ENCODE measurements at places on chromosomes 4 and X. TPM values are rescaled to one million over a fixed set of nuclear protein-coding genes. Genes with fewer than 3 reads are reported as not detected.

Gene RNF212
- total RNA-seq = 1.9 TPM

Gene PABPC1L2A
- not detected for total RNA-seq

Gene LRRC66
- 0.08 TPM for total RNA-seq

Gene IL2
- not detected for total RNA-seq

Gene RHOXF2
- total RNA-seq = not detected

Gene UTP3
- 12.5 TPM for total RNA-seq

Gene FOXP3
- not detected for total RNA-seq

- no peak for DNase-seq
Measured at GRCh38 chr4:184768296-184768695, 34.4 kb upstream of the CENPU start.

DNA sequence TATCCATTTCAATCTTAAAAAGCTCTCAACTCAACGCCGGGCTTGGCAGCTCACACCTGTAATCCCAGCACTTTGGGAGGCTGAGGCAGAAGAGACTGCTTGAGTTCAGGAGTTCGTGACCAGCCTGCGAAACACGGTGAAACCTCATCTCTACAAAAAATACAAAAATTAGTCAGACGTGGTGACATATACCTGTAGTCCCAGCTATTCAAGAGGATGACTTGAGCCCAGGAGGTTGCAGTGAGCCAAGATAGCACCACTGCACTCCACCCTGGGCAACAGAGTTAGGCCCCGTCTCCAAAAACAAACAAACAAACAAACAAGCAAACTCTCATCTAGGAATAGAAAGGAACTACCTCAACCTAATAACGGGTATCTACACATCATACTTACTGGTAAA, 50.8 kb downstream of the PTPN13 start:
- no peak for DNase-seq

DNA sequence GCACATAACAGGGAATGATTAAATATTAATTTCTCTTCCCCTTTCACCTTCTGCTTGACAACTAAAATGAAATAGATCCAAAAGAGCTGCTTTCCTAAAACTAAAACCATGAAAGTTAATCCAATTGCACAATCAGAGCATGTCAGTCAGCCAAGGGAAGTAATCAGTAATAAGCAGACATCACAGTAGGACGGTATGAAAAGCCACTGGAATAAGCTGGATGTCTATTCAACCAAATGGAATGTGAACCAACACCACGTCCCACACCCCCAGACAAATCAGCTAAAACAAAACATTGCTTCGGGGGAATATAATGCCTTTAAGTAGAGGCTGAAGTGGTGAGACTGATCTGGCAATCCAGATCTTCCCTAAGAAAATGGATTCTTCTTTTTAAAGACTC, 859.4 kb upstream of the FTHL17 start:
- no peak for DNase-seq

GRCh38 chr4:17535906-17536305, 20.9 kb downstream of the CLRN2 start:
- DNase-seq = no peak

DNA sequence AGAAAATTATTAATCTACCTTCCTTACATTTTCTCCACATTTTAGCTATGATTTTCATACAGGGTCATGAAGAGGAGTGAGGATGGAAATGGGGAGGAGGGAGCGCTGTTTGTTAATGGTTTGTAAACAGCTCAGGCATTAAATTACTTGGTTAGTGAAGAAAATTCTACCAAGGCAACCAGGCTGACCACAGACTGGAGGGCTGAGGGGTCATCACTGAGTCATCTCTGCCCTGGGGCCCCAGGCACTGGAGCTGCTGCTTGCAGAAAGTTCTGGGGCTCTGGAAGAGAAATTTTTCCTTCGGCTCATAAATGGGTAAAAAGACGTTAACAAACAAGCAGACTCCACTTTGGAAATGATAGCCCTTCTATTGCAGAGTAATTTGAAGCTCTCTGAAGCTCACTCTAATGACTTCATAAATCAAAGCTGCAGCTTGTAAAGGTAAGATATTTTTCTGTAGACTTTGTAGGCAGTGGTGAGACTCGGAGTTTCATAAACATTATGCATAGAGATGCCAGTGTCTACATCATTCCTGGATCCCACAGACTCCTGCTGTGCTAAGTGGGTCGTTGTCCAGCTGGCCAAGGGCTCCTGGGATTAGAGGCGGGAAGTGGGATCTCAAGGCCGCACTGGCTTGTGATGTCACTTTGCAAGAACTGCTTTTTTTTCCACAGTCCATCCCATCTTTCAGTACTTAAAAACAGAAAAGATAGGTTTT, 159.6 kb downstream of the PTTG2 start:
- DNase-seq = no peak

DNA sequence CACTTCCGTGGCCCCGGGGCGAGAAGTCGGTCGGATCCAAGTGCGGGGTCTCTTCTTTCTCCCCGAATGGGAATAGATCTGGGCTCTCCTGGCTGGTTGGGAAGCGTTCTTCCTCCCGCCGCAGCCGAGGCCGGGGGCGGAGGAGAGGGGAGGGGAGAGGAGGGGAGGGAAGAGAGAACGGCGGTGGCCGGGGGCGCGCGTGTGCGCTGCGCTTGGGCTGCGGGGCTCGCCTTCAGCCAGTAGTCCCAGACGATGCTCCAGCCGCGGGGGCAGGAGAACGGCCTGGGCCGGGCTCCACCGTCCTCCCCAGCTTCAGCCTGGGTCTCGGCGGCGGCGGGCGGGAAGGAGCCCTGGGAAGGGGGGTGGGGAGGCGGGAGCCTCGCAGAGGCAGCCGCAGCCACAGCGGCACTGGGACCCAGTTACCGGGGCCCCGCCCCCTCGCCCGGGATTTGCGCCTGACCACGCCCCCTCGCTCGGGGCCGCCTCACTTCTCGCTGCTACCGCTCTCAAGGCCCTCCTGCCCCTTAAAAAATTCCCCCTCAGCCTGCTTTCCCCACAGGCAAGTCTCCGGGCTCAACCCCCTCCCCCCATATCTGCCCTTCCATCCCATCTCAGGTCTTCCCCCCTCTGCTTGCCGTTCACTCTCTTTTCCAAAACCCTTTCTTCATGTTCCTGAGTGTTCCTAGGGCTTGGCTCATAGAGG, at the start of gene FGD1:
FGD1 (minus strand) TSS at position 421 of the 703 bp plus-strand sequence. CDS start 802 bp downstream, outside the sequence.
- no peak for DNase-seq

DNA sequence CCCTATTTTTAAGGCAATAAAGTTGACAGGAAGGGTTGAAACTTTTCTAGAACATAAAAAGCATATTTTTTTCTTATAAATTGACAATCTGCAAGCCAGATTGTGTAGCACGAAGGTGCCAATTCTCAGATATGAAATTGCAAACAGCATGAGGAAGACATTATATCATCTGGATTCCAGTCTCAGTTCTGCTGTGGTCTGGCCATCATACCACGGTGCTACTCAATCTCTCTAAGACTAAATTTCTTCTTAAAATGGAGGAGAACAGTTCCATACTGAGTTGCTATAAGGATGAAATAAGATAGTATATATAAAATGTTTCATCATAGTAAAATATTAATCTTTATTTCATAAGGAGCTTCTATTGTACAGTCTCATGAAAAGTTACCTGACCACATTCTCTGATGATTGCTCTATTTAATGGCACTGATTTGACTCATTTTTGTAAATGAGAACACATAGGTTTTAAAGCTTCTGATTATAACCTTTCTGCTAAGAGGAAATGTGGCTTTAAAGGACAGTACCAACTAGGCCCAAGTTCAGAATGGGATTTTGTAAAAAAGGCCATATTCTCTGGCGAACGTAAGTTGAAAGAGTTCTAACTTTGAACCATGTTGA, 127.9 kb downstream of the SHROOM3 start:
- DNase-seq = no peak

GRCh38 chr4:37503261-37503660, 182.9 kb downstream of the RELL1 start:
- DNase-seq = no peak

DNA sequence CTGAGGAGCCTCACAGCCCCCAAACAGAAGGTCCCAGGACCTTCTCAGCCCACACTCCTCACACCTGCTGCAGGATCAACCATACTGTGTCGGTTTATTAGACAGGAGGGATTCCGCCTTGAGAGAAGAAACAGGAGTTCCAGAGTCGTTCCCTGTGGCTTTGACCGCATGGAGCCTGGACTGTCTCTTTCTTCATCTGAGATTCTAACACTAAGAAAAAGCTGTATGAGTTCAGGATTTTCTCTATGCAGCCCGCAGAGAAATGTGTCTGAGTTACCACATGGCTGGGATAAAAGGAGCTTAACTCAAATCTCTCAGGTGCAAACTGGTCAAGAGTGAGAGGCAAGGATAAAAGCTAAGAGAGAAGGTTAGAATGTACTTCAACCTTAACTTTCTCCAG, 126.7 kb downstream of the AFAP1 start:
- no peak for DNase-seq

- no peak for DNase-seq
Measured at GRCh38 chr4:189800545-189801088, 140.1 kb upstream of the FRG1 start.

DNA sequence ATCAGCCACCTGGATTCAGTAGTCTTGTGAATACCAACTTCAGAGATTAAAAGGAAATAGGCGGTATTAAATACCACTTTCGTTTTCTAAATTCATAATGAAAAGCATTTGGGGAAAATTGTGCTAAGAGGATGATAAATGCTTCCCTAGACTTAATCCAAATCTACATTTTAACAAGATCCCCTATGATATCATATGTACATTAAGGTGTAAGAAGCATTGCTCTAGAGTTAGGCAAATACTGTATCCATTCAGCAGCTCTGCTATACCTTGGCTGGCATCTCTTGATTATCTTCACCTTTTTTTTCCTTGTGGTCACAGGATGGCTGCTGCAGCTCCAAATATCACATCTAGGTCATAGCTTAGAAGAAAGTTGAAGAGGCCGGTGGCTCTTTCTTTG, 40.6 kb upstream of the PHEX start:
- DNase-seq = no peak

GRCh38 chr4:1170976-1171310, 1.4 kb downstream of the SPON2 start:
- DNase-seq = no peak

Data from right atrium auricular region (tissue), 2 donors.